ENCODE measurements at places on chromosomes 12 and 14.

DNA sequence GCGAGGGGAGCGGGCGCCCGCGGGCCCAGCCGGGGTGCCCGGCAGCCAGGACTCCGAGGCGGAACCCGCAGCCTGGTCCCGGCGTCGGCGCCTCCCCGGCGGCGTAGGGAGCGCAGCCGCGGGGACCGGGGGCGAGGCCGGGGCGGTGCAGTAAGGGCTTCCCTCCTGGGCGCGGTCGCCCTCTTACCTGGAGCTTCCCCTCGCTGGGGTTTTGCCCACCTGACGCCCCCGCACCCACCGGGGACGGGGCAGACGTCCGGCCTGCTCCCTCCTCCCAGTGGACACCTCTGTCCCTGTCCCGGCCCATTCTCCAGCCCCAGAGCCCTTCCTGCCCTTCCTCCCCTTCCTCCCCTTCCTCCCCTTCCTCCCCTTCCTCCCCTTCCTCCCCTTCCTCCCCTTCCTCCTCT, 413 bp upstream of the TUBA1C start:
- peak; percentile 13 for DNase-seq

DNA sequence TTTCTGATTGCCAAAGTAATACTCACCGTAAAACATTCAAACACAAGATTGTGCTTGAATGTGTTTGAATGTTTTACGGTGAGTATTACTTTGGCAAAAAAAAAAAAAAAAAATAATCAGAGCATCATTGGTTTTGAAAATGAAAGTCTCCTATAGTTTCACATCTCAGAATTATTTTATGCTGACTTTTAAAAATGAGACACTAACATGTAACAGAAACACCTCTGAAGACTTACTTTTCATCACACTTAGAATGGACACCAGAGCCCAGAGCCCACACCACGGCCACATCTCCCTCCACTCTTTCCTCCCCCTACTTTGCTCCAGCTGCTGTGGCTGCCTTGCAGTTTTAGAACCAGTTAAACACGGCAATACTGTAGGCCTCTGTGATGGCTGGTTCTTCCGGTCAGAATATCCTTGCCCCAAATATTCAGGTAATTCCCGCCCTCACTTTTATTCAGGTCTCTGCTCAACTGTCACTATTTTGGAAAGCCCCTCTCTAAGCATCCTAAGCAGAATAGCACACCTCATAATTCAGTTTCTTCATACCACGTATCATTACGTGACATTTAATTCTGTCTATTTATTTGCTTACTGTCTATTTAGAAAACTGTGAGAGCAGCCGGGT, 138.9 kb upstream of the MAX start:
- DNase-seq: no peak

DNA sequence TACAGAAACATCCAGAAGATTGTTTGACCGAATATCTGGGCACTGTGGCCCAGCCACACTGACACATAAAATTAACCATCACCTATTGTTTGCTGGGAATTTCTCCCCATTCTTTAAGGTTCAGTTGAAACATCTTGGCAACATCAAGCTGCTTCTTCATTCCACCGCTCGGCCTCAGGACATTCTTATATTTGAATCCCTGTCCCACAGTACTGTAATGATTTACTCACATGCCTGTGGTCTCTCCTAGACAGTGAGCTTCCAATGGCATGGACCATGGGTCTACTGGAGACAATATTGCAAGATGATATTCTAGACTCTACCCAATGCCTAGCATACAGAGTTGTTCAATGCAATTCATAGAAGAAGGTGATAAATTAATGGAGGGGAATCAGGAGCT, 56.1 kb downstream of the EMP1 start:
- no peak for DNase-seq

- no peak for DNase-seq
These were observed 186.9 kb downstream of the ALX1 start for GRCh38 chr12:85466890-85467289.

DNA sequence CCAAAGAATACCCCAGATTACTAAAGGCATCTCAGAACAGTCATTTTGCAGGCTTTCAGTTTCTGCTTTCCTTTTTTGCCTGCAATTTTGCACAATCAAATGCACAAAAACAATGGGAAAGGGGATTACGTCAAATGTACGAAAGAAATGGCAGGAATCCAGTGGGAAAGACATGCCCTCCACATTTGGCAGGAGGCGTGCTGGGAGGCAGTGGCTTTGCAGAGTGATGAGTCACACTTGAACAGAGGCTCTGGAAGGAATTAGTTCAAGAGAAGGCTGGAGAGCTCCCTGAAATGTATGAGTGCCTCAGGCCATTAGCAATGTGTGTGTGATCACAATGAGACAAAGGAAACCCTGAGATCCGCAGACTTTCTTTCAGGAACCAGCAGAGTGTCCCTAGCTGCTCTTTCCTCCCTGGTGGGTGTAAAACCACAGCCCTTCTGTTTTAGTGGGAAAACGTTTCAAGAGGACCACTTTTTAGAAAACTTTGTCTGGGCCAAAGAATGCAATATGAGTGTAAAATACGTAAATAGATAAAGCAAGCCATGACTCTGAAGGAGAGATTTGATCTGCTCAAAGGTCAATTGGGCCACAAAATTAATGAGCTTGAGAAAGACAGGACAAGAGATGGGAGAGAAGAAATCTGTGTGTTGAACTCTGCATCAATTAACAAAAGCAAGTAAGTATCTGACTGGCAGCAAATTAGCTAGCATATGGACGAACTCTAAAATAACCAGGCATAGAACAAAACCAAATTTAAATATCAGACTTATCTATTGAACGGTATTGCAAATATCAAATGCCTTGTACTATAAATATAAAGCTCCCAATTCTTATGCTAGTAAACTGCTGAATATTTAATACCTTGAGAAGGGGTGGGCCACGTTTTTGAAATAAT, 155.4 kb upstream of the PDE3A start:
- DNase-seq: no peak

GRCh38 chr12:117342682-117343081, 18.7 kb downstream of the NOS1 start:
- DNase-seq: no peak

DNA sequence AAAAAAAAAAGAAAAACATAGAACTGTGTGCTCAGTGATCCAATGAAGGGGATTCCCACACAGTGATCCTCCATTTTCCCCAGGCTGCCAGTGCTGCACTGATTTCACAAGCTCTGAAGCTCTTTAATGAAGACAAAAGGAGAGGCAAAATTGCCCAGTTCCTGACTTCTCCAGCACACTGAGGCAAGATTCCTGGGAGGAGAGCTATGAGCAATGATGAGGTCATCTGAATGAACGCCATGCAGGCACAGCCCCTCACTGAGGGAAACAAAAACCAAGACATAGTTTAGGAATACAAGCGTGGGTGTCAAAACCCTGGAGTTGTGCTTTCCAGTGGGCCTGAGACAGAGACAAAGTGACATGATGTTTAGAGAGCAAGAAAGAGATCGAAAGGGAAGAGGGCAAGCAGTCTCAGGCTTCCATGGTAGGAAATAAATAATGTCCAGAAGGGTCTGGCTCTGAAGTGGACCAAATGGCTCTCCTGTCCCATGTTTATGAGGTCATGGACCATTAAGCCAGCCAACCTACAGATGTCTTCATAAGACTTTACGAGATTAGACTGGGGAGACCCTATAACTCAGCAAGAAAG, 40.9 kb upstream of the SMUG1 start:
- no peak for DNase-seq

DNA sequence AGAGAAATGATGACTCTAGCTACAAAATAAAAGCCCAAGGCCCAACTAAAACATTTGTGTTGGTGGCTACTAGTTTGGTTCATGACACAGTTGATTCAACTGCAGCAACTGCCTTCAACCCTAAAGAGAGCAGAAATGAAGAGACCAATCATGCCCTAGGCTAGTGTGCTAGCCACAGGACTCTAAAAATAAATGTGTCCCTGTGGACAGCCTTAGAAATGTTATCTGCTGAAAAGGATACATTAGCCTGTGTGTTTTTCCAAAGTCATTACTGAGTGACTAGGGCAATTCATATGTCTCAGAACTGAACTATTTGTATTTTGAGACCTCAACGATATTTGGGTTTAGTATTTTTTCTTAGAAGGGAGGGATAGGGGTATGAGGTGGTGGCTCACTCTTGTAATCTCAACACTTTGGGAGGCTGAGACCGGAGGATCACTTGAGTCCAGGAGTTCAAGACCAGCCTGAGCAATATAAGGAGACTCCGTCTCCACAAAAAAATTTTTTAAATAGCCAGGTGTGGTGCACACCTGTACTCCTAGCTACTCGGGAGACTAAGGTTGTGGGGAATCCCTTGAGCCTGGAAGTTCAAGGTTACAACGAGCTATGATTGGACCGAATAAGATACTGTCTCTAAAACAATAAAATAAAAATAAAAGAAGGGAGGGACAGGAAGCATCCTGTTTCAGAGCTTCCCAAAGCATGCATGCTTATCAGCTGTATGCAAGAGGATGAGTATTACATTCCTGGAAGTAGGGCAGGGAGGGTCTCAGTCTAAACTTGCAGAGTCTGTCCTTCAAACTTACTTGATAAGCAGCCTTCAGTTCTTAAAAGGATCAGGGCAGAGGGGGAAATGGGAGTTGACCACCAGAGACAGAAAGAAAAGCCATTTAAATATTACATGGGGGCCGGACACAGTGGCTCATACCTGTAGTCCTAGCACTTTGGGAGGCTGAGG, 29.6 kb upstream of the NAP1L1 start:
- DNase-seq: no peak

GRCh38 chr14:92236243-92236900, 86.6 kb upstream of the SLC24A4 start:
- DNase-seq: no peak

DNA sequence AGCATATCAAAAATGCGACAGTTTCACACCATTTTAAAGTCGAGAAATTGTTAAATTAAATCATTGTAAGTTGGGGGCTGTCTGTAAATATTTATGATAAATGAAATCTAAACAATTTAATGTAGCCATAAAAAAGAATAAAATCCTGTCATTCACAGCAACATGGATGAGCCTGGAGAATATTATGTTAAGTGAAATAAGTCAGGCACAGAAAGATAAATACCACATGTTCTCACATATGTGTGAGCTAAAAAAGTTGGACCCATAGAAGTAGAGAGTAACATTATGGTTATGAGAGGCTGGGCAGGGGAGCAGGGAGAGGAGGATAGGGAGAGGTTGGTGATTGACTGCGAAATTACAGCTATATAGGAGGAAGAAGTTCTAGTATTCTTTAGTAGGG, 135.9 kb downstream of the GARIN6 start:
- no peak for DNase-seq

DNA sequence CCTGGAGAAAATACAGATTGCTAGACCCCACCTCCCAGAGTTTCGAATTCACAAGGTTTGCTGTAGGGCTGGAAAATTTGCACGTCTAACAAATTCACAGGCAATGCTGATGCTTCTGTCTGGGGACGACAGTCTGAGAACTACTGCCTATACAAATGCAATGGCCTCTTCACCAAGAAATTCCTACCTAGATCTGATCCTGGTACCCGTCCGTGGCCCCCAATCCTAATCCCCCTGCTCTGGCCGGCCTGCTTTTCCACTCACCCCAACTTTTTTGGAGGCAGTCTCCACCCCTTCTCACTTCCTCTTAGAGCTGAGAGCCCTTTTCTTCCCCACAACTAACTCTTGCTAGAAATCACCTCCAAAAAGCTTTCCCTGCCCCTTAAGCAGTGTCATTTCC, 3.1 kb upstream of the SSH1 start:
- DNase-seq: no peak

GRCh38 chr12:21558100-21558679, 32.1 kb downstream of the SPX start:
- no peak for DNase-seq

GRCh38 chr14:72745546-72745945, 148.4 kb downstream of the DPF3 start:
- DNase-seq: no peak

- no peak for DNase-seq
These were observed 287.2 kb upstream of the KITLG start for GRCh38 chr12:88867510-88867909.

- DNase-seq: no peak
These were observed 5.2 kb upstream of the VRK1 start for GRCh38 chr14:96792003-96792402.

DNA sequence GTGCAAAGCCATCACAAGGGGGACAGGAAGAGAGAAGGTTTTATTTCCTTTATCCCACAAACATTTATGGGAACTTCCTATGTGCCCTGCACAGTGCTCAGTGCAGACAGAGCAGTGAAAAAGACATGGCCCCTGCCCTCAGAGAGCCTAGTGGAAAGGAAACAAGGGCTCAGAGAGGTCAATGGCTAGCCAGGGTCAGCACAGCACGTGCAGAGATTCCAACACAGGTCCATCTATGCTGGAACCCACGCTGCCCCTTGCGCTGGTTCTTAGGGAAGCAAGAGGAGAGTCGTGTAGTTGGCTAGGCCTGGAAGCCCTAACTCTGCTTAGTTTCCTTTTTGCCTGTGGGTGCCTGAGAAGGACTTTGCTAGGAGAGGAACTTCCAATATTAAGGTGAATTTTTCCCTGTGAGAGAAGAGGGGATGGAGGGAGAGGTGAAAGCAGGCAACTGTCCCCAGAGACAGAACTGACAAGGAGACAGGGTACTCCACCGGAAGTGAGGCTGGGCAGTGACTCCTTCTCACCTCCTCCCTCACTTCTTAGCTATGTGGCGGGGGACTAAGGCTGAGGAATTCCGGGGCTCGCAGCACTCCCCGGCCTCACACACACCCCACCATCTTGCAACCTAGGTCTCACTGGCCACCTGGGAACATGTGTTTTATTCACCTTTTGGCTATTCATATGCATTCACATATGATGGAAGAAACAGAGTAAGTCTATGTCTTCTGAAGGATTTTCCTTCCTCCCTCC, 12.1 kb upstream of the GPX2 start:
- no peak for DNase-seq

DNA sequence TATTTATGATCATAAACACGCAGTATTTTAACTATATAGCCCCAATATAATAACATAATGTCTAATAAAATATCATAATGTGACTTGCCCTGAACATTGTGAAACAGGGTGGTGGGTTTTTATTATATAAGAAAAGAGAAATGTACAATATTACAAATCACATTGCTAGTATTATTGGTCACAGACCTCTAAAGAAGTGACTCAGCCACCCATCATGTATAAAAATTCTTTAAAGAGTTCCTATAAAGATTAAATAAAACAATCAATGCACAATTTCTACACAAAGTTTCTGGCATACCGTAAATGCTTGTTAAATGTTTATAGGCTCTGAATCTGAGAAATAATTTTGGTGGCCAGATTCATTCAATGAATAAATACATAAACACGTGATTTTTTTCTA, 28.9 kb downstream of the ABCC9 start:
- DNase-seq: no peak

GRCh38 chr12:12716151-12716792, 896 bp upstream of the CDKN1B start:
- DNase-seq: no peak

GRCh38 chr12:22899184-22899583, 274.2 kb downstream of the ETNK1 start:
- DNase-seq: no peak

GRCh38 chr14:81772381-81772780, 238.7 kb upstream of the SEL1L start:
- no peak for DNase-seq

DNA sequence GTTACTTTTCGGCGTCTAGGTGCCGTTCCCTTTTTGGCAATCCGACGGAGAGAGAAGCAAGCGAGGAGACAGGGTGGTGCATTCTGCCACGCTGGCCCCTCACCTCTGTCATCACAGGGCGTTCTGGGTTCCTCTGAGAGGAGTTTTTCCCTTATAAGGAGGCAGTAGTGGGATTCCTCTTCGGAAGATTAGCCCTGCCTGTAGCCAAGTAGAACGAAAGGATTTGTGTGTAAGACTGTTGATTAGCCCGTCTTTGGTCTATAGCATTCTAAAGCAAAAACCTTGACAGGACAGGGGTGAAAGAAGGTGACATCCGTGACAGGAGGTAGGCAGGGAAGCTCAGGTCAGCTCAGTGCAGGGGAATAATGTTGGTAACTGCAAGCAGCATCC, 9.1 kb upstream of the NEMF start:
- DNase-seq: peak; percentile 32
